NCI-H187 treated with DMSO at 0.1 percent for 48 hours (cell line): ENCODE measurements at places on chromosomes 7 and 10.

- no peak for DNase-seq
Measured at GRCh38 chr7:155007947-155008346, 5.0 kb upstream of the PAXIP1 start.

DNA sequence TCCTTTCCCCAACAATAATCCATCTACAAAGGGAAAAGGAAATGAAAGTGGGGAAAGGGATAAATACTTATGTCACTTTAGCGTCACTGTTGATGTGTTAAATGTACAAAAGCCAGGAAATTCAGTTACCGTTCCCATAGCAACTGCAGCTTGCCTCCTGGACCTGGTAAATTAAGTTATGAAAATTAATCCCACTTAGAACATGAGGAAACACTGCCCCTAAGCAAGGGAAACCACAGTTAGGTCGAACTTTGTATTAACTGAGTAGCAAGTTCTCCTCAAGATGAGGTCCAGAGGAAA is 338.2 kb upstream of the AOAH start:
- DNase-seq: no peak

- DNase-seq: no peak
Measured at GRCh38 chr10:126738001-126738400, 67.5 kb upstream of the C10orf90 start.

DNA sequence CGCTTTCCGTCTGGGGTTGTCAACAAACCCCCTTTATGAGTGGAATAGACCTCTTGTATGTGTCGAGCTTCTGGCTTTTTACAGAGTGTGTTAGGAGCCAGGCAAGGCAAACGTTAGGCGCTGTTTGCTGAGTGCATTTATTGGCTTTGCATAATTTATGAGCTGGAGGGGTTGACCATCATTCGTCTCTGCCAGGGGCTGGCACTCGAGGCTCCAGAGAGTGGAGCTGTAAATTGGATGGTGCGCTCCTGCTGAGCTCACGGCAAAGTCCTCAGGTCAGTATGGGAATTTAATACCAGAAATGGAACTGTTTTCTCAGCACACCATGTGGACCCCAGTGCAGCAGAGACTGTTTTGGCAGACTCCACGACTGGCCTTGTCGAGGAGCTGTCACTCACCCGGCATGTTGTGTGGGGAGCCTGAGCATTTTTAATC is 699.4 kb upstream of the GALNT17 start:
- peak; percentile 99 for DNase-seq

DNA sequence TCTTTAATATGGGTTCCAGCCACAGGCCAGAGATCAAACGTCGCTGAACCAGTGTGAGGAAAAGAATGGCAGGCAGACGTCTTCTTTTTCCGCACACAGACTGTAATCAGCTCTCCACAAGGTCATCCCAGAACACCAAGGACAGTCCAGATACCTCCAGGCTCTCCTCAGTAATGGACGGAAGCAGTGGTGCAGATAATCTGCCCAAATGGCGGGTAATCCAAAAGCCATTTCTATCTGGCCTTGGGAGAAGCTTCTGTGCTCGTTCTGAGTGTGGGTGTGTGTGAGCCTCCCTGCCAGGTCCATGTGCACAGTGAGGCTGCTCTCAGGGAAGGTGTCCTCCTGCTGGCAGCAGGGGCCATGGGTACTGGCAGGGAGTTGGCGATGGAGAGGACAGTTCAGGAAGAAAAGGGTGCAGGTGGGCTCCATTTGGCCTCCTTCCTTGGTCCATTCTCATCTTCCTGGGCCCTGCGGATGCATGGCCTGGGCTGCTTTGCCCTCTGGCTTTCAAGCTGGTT is 15.6 kb upstream of the TEX36 start:
- no peak for DNase-seq

DNA sequence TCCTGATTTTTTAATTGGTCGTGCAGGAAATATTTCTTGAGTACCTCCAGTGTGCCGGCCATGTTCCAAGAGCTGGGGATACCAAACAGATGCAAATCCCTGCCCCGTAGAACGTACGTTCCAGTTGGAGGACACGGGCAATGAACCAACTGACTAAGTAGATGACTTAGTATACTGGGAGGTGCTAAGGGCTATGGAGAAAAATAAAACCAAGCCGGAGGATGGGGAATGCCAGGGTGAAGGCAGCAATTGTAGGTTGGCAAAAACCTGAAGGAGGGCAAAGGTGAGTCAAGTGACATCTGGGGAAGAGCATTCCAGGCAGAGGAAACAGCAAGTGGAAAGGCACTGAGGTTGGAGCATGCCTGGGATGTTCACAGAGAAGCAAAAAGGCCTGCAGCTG is 6.8 kb upstream of the VSIR start:
- DNase-seq: no peak

GRCh38 chr7:134890246-134891240 is 95.8 kb upstream of the AGBL3 start:
- DNase-seq: no peak

DNA sequence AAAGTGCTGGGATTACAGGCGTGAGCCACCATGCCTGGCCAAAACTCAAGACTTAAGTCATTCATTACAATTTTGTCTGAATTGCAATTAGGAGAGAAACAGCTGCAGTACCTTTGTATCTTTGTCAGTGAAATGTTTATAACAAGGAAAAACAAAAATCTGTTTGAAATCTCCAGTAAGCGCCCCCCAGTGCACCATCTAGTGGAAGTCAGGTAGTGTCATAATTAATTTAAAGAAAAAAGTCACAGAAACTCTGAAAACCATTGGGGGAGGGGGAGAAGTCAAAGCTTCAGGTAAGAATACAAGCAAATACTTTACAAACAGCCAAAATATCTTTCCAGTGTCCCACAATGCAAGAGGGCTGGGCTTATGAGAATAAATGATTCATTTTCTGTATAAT is 2.8 kb downstream of the MPP7 start:
- DNase-seq: no peak

GRCh38 chr7:114459574-114459973 is 45.0 kb downstream of the FOXP2 start:
- DNase-seq: no peak

DNA sequence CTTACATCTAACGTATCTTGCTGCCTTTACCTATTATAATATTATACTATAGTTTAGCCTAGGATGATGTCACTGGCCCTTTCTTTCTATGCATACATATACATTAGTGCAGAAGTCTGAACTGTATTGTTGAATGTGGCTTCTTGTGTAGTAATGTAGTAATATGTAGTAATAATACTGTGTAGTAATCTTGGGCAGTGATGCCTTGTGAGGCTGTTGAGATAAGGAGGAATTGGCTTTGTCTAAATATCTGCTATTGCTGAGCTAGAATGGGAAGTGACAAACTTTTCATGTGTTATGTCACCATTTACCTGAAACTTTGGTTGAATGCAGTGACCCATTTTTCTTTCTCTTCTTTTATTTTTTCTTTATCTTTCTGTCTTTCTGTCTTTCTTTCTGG is 11.0 kb downstream of the GLCCI1 start:
- no peak for DNase-seq

GRCh38 chr10:16995867-16996529 is 133.6 kb downstream of the CUBN start:
- no peak for DNase-seq

DNA sequence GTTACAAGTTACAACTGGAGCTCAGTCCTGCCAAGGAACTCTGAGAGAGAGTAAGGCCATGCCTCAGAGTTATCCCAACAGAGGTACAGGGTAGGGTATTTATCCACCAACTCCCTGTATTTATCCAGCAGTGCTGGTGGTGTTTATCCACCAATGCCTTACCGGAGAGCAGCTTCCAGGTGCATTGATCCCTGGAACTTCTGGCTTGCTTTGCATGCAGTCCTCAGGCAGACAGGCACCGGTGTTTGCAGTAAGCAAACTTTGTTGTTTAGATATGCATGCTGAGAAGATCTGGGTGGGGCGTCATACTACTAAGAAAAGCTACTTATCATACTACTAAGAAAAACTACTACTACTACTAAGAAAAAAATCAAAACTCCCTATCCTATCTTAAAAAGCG is 92.4 kb downstream of the CYP26A1 start:
- DNase-seq: no peak

GRCh38 chr10:115026746-115027140 is 66.4 kb upstream of the ATRNL1 start:
- no peak for DNase-seq

- no peak for DNase-seq
Measured at GRCh38 chr10:68559251-68559650, 886 bp upstream of the TET1 start.
